ENCODE measurements at places on chromosomes 1 and 21.

DNA sequence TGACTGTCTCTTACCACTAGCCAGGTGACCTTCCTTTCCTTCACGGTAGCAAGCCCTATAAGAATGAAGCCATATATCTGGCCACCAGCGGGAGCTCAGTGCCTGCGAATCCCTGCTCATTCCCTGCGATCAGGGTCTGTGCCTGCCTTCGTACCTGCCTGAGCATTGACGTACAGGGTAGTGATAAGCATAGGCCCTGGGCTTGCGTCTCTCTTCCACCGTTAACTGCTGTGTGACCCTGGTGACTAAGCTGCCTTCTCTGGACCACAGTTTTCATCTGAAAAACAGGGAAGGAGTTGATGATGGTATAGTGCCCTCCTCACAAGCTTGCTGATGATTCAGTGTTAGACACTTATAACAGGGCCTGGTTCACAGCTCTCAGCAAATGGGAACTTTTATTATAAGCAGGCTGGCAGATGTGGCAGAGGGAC is 4.1 kb downstream of the ZC3H12A start:
- no peak for DNase-seq

GRCh38 chr21:44933918-44934260 is 5.9 kb upstream of the SLX9 start:
- no peak for DNase-seq

DNA sequence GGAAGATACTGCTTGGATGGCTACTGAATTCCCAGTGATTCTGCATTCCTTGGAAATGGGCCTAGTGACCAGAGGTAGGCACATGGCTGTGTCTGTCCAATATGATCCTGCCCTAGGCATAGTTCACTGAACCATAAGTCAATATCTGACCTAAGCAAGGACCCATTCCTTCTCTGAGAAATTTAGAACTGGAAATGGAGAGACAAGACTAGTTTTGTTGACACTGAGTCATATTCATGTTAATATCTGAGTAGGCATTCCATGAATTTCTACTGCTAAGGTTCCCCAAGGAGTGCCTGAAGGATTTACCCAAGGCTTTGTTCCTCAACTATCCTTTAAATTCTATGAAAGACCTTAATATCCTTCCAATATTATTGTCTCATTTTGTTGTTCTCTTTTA is 329.8 kb upstream of the BEND5 start:
- no peak for DNase-seq

GRCh38 chr21:34187935-34188334 is 114.6 kb downstream of the MRPS6 start:
- DNase-seq: no peak

GRCh38 chr1:201021630-201022492 is 1.7 kb downstream of the KIF21B start:
- no peak for DNase-seq

DNA sequence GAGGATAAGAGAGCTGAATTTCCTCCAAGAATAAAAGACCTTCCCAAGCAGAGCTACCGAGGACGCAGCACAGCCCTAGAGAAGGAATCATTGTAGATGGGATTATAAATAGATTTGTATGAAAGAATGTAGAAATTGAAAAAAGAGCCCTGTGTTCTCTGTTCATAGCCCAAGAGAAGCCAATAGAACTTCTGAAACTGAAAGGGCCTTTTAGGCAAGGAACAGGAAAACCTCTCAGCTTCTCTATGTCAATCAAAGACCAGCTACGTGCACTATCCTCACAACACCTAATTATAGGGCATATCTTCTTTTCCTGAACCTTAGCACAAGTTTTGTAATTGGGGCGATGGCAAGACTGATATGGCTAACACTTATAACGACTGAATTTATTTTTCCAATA is 192.4 kb upstream of the RNPC3 start:
- DNase-seq: no peak

DNA sequence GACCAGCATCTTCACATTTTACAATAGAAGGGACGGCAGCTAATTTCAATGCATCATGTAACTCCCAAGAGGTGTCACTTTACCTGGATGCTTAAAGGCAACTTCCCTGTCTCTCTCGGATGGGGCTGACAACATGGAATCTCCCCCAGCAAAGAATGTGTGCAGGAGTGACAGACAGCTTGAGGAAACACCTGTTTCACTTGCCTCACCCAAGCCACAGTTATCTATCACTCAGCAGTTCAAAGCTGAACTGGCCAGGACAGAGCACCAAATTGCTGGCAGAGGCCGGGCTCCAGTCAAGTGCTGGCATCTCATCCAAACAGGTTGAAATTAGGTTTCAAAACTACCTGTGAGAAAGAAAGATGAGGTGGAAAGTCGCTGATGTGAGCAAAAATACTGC is 538.0 kb upstream of the PLXNA2 start:
- DNase-seq: no peak

DNA sequence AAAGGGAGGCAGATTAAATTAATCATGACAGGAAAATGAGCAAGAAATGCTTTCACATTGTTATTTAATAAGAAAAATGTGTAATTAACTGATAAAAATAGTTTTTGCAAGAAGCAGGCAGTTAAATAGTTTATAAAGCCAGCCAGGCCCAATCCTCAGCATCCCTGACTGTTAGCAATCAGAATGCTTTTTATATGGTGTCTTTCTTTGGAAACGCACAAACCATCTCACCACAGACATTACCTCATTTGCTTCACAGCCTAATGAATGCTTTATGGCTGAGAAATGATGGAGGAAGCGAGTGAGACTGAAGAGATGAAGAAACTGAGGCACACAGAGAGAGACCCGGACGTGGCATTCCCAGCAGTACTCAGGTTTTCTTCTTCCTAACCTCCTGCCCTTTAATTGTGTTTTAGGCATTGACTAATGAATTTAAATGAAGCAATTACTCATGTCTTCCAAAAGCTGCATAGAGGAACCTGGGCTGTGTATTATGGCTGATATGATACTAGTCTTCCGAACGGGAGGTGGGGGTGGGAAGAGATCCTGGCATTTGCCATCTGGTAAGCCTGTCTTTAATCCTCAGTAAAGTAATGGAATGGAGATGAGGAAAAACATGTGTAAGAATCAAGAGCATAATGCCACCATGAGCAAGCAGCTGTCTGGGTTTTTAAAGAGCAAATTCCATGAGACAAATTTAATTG is 116.1 kb upstream of the LMO4 start:
- no peak for DNase-seq

- no peak for DNase-seq
These were observed 51.3 kb downstream of the TEX35 start for GRCh38 chr1:178564086-178564782.

DNA sequence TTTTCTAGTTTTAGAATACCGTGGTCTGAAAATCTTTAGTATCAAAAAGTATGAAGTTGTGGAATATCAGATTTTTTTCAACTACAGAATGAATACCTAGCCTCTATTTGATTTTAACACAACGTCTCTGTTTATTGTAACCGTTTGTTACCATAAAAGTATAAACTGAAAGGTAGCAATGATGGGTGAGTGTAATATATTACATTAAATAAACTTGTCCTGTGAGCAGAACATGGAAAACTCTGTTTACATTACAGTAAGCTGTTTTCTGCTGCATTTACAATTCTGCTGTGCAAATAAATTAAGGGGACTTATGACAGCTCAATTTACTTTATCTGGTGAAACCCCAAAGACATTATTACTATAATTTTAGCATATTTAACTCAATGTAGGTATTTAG is 62.5 kb downstream of the CHRM3 start:
- DNase-seq: no peak

- DNase-seq: no peak
These were observed 92.0 kb downstream of the MAST2 start for GRCh38 chr1:45895406-45895805.

DNA sequence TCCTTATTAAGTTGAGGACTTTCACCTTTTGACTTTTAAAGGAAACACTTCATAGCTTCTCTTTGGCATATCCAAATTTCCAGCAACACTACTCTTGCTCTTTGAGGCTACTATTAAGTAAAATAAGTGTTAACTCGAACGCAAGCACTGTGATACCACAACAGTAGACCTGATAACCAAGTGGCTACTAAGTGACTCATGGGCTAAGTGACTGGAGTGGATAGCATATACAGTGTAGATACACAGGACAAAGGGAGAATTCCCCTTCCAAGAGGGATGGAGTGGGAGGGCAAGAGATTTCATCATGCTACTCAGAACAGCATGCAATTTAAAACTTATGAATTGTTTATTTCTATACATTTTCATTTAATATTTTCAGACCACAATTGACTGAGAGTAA is 9.8 kb upstream of the KCNA3 start:
- no peak for DNase-seq

DNA sequence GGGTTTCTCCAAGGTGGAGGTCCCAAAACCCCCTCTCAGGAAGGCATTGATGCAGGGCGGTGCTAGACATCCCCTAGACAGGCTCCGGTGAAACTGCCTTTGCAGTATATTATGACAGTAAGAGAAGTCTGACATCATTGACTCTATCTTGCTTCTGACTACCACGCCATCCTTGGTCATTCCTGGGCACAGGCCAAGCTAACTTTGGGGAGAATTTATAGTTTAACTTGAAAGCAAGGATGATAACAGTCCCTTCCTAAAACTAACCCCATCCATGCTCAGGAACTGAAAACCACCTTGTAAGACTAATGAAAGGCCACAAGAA is 30.3 kb downstream of the RSPH1 start:
- DNase-seq: no peak

DNA sequence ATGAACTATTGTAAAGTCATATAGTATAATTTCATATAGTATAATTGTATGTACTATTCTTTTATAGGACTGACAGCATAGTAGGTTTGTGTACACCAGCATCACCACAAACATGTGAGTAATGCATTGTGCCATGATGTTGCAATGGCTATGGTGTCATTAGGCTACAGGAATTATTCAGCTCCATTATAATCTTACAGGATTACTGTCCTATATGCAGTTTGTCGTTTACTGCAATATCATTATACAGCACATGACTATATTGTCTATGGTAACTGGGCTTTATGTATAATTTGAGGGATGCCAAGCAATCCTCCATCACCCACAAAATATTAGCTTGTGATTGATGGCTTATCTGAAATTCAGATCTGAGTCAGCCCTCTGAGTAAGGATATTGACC is 54.2 kb upstream of the PBX1 start:
- no peak for DNase-seq

- DNase-seq: no peak
These were observed 56.2 kb downstream of the TAS1R2 start for GRCh38 chr1:18803151-18803791.

GRCh38 chr1:22327411-22327810 is 124.2 kb upstream of the ZBTB40 start:
- no peak for DNase-seq

All from nephron progenitor cell (in vitro differentiated cells).